ENCODE measurements at places on chromosomes 12 and 14. TPM values are rescaled to one million over a fixed set of nuclear protein-coding genes. Genes with fewer than 3 reads are reported as not detected.

Gene CIROP
- polyA plus RNA-seq: not detected

GRCh38 chr12:125512541-125513298, 447.5 kb downstream of the AACS start:
- no peak for DNase-seq

Gene ATL1
- polyA plus RNA-seq: 15.3 TPM

DNA sequence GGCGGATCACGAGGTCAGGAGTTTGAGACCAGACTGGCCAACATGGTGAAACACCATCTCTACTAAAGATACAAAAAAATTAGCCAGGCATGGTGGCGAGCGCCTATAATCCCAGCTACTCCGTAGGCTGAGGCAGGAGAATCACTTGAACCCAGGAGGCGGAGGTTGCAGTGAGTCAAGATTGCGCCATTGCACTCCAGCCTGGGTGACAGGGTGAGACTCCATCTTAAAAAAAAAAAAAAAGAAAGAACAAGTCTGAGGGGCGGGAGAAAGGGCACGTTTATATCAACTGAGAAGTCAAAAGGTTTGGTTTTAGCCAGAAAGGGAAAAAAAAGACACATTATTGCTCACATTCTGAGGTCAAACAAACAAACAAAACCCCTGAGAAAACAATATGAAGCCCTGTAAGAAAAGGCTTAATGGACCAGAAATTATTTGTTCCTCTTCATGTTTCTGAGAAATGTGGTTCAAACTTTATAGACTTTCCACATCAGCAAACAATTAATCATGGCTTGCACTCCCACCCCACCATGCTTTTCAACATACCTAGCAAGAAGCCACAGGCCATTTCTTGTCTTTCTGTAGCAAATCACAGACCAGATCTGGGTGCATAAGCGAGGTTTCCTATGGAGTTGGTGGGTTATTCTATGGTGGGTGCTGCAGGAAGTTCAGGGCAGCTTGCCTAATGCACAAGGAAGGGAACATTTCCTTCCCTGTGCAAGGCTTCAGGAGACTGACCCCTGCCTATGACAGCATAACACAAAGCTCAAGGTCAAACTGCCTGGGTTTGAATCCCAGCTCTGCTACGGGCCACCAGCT, 80.1 kb downstream of the SSPN start:
- DNase-seq: no peak

- DNase-seq: no peak
Measured at GRCh38 chr12:82660541-82661325, 26.0 kb upstream of the TMTC2 start.

DNA sequence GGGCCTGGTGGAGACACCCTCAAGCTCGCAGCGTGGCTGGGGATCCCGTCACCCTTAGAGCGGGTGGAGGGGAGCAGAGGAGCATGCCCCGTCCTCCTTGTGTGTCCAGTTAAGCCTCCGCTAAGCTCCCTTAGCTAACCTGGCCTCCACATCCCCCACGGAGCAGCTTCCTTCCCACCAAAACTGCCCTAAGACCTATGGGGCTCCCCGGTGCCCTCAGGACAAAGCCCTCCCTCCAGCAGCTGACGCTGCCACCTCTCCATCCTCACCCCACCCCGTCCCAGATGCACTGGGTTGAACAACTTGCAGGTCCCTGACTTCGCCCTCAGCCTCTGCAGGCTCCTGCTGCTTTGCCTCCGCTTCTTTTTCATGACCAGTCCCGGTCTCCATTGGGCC, 4.0 kb downstream of the AHNAK2 start:
- DNase-seq: no peak

Gene LRP1
- 82.8 TPM for polyA plus RNA-seq

- no peak for DNase-seq
Measured at GRCh38 chr12:98373025-98373554, 142.3 kb upstream of the TMPO start.

- no peak for DNase-seq
Measured at GRCh38 chr12:95182868-95183415, 34.3 kb downstream of the FGD6 start.

Gene SVOP
- 0.06 TPM for polyA plus RNA-seq

Gene HVCN1
- polyA plus RNA-seq: 15.7 TPM

Gene KRT79
- 0.09 TPM for polyA plus RNA-seq

DNA sequence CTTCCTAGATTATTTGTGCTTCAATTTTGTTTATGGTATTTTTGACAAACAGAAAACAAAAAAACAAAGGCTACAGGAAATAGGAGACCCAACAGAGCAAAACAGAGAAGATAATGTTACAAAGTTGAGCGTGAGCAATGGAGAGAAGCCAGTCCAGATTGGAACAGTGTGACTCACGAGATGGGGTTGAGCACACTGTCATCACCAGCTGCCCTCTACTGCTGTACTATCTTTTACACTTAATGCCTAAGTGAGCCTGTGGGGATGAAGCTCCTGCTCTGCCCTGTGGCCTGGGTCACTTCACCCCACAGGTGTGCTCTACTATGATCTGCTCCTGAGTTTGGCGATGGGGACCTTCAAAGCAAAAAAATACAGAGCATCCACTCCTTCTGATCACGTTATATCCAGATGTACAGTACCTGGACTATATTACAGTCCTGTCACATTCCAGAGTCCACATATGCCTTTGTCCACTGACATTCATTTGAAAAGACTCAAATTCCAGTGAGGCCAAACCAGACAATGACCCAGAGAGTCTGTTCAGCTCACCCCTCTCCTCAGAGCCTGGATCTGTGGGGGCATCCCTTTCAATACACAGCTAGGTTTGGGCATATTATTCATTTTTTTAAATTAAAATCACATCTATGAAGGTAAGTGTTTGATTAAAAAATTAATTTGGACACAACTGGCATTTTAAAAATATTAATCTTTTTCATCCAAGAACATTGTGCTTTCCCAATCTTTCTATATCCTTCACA, 4.4 kb downstream of the IPO8 start:
- no peak for DNase-seq

- no peak for DNase-seq
Measured at GRCh38 chr14:20400965-20401593, 12.2 kb downstream of the TEP1 start.

GRCh38 chr12:77060136-77060882, 5.1 kb downstream of the E2F7 start:
- DNase-seq: no peak

DNA sequence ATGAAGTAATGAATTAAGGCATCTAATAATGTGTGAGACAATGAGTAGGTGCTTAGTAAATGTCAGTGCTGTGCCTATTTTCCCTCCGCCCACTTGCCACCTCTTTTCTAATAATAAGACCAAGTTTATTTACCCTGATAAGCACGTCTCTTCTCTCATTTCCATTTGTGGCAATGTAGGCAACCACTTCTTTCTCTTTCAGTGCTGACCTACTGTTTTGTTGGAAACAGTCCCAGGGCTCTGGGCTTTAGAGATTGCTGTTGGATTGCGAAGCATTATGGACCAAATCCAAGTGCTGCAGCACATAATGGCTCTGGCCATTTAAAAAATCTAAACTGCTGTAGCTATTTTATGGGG, 141.3 kb upstream of the PLEKHG7 start:
- DNase-seq: no peak

DNA sequence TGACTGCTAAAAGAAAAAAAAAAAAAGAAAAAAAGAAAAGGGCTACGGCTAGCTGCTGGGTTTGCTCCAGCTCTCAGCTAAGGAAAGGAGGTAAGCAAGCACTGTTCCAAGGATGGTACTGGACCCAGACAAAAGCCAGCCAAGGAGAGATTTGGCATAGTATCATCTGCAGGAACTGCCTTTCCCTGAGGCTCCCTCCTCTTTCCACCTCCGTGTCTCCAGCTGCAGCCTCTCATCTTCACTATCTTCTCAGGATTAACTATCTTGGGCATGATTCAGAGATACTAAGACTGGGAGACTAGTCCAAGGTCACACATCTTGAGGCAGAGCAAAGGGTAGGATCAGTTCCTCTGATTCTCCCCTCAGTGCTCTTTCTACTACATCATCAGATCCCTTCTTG, 6.0 kb downstream of the KITLG start:
- DNase-seq: no peak

- no peak for DNase-seq
Measured at GRCh38 chr14:72759670-72760069, 134.2 kb downstream of the DPF3 start.

- DNase-seq: no peak
Measured at GRCh38 chr12:74981541-74981940, 228.1 kb downstream of the KCNC2 start.

GRCh38 chr12:65838330-65838976, 14.2 kb downstream of the HMGA2 start:
- no peak for DNase-seq

DNA sequence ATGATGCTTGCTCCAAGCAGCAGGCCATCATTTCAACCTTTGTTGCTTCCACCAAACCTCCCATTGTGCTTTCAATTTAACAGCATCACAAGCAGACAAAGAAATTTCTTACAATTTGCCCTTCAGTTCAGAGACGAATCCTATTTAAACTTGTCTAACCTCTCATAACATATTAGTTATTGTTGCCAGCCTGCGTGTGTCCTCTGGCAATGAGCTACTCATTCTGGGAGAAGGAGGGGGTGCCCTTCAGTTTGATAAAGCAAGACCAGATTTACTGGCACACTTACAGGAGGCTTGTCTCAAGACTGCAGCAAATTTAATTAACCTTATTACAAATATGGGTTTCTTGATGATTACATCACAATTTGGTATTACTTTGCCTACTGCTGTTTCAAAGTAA, 203.6 kb upstream of the SOX5 start:
- no peak for DNase-seq

- DNase-seq: no peak
Measured at GRCh38 chr12:34403706-34404376, 381.5 kb downstream of the ALG10 start.

Gene CLEC9A
- 0.26 TPM for polyA plus RNA-seq

GRCh38 chr12:81541121-81541520, 218.0 kb downstream of the PPFIA2 start:
- no peak for DNase-seq

Gene RBM23
- polyA plus RNA-seq: 120 TPM

- no peak for DNase-seq
Measured at GRCh38 chr14:99360774-99361595, 89.0 kb upstream of the BCL11B start.

GRCh38 chr12:8637666-8638065, 25.0 kb downstream of the MFAP5 start:
- DNase-seq: no peak

Gene MARK3
- 106 TPM for polyA plus RNA-seq

Gene APPL2
- 82.8 TPM for polyA plus RNA-seq

- no peak for DNase-seq
Measured at GRCh38 chr12:50551866-50552265, 47.1 kb downstream of the DIP2B start.

- no peak for DNase-seq
Measured at GRCh38 chr12:81077329-81077685, 572 bp upstream of the ACSS3 start.

Data from left renal pelvis (tissue), 4 donors.